ENCODE measurements at places on chromosomes 11 and 22. TPM values are rescaled to one million over a fixed set of nuclear protein-coding genes. Genes with fewer than 3 reads are reported as not detected.

DNA sequence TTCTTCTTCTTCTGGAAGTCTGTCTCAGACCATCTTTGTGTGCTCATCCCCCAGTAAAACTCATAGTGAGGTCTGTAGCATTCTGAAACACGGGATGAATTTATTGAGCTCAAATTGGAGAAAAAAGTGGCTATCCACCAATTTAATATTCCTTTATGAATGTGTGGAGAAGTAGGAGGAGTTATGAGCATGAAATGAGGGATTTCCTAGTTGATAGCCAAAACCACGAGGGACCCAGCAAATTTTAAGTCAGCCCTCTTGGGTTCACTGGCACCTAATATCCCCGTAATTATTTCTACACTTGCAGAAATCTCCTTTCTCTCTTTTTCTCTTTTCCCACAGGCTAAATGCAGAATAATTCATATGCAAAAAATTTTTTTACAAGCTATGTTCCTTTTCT is at the start of gene OR52A1:
Gene OR52A1 (minus strand): TSS at position 101 of the 400 bp plus-strand sequence. CDS start 2,388 bp downstream, outside the sequence.
- no peak within 1 kb of the TSS for H3K27ac ChIP-seq
- H3K36me3 ChIP-seq = no peaks in the 10 kb centered on the region
- H3K4me1 ChIP-seq = no peaks in the 10 kb centered on the region
- DNase-seq = no peak
- H3K27me3 ChIP-seq = no peaks in the 10 kb centered on the region
- H3K4me3 ChIP-seq = no peak within 1 kb of the TSS

DNA sequence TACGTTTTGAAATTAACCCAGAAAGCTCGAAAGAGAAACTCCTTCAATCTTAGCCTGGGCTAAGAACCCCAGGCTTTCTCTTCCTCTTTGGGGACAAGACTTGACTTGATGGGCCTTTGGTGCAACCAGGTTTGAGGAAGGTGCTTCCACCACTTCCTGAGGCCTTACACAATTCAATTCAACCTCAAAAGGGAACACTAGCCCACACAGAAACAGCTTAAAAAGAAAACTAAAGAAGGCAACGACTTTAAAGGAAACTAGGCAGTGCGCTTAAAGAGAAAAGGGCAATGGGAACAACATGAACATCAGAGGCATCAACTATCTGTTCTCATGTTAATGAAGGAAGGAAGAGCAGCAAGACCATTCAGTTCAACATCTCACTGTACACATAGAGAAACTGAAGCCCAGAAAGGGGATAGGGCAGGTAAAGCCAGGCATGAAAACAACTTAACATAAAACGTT is 24.8 kb downstream of the PAK1 start:
- H3K36me3 ChIP-seq = peaks cover 7% of the 10 kb centered on the region
- peaks cover 2% of the 10 kb centered on the region for H3K27me3 ChIP-seq
- H3K27ac ChIP-seq = peak overlapping the region; percentile 90

DNA sequence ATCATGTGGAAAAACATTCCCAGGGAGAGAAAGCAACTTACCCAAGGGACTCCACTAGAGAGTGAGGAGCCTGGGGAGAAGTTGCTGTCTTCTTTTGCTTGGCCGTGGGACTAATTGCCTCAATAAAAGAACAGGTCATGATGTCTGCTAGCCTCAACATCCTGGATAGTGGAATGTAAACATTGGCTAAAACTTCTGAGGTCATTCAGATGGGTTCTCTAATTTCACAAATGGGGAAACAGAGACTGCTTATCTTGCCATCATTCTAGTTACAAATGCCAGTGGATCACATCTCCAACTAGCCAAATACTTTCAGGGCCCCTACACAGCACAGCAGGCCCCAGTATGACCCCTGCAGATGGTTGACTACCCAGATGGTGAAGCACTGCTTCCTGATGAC is 28.4 kb upstream of the PAMR1 start:
- no peaks in the 10 kb centered on the region for H3K4me1 ChIP-seq
- no peaks in the 10 kb centered on the region for H3K36me3 ChIP-seq
- H3K4me3 ChIP-seq = no peak overlapping the region
- no peak overlapping the region for H3K27ac ChIP-seq
- peaks cover 8% of the 10 kb centered on the region for H3K27me3 ChIP-seq

GRCh38 chr11:31807799-31808667 is 3.1 kb downstream of the PAX6 start:
- no peak overlapping the region for H3K4me3 ChIP-seq
- H3K36me3 ChIP-seq = peaks cover 4% of the 10 kb centered on the region
- no peak for DNase-seq
- peaks cover 85% of the 10 kb centered on the region for H3K27me3 ChIP-seq
- peaks cover 36% of the 10 kb centered on the region for H3K4me1 ChIP-seq

The MEI1 gene
- 52.5 TPM for total RNA-seq

The AP1B1 gene
- 61.2 TPM for total RNA-seq

The SEC14L2 gene
- total RNA-seq = 9.9 TPM

The KRTAP5-8 gene
- total RNA-seq = not detected

Data from activated naive CD8-positive, alpha-beta T cell treated with anti-CD3 and anti-CD28 coated beads, Interleukin-2, amount 10 ng/mL, durations not matched to agents 7 days and 5 days (primary cell).